ENCODE measurements at places on chromosomes 4 and X.

- DNase-seq = no peak
These were observed 78.6 kb upstream of the STS start for GRCh38 chrX:7068939-7069367.

GRCh38 chr4:33160126-33160525 is 2440.0 kb downstream of the PCDH7 start:
- DNase-seq = no peak

- no peak for DNase-seq
These were observed 67.2 kb upstream of the PPP3CA start for GRCh38 chr4:101414496-101414895.

- DNase-seq = no peak
These were observed 69.6 kb downstream of the EPHA5 start for GRCh38 chr4:65600656-65601055.

DNA sequence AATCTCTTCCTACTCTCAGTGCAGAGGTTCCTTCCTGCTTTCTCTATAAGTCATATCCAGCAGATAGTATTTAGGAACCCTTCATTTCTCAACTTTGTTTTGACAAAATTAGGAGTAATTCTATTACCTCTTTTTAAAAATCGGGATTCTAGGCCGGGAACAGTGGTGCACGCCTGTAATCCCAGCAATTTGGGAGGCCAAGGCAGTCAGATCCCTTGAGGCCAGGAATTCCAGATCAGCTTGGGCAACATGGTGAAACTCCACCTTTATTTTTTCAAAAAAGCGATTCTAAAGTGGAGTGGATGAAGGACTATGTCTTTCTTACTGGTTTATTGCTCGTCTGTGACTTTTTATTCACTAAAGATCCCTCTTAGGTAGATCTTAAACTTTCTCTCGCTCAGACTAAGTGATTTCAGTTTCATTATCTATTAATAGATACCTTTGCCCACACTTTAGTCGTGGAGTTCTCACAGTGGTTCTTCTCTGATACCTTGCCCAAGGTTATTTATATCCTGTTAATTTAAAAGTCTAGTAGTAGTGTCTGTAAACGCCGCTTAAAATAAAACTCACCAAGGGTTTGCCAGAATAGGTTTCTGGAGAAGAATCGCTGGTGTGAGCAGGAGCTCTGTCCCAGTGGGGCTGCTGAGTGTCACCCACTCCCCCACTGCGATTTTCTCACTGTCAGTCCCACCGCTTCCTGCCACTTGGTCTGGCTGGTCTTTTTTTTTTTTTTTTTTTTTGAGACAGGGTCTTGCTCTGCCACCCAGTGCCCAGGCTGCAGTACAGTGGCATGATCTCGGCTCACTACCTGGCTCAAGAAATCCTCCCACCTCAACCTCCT is 27.0 kb upstream of the TMEM131L start:
- peak; percentile 28 for DNase-seq

- DNase-seq = no peak
These were observed 565.8 kb downstream of the GRXCR1 start for GRCh38 chr4:43458293-43458692.

GRCh38 chr4:98627531-98628257 is 30.7 kb downstream of the TSPAN5 start:
- peak; percentile 41 for DNase-seq
